Sigmoid colon (tissue), 7 donors: ENCODE measurements at places on chromosomes 1 and 21. TPM values are rescaled to one million over a fixed set of nuclear protein-coding genes. Genes with fewer than 3 reads are reported as not detected.
A peak's percentile ranks its signal among the peaks of the same experiment; 100 is the strongest.

TCHHL1 gene
- not detected for total RNA-seq

GRCh38 chr1:216843409-216843808, 120.2 kb upstream of the ESRRG start:
- DNase-seq = no peak

DNA sequence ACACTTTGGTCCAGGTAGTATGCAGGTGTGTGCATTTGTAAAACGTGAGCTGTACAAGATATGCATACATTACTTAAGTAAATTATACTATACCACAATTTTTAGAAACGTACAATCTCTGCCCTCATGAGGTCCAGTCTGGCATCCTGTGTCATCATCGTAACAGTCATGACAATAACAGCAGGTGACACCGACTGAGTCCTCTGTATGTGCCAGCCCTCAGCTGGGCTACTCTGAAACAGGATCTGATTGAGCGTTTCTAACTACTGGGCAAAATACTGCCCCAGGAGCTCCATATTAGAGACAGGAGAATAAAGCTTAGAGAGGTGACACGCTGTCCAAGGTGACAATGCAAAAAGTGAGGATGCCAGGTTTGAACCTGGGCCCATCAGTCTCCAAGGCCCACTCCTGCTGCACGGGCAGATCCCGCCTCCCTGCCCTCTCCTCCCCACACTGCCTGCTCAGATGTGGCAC, 47.2 kb upstream of the ECE1 start:
- DNase-seq = no peak

DNA sequence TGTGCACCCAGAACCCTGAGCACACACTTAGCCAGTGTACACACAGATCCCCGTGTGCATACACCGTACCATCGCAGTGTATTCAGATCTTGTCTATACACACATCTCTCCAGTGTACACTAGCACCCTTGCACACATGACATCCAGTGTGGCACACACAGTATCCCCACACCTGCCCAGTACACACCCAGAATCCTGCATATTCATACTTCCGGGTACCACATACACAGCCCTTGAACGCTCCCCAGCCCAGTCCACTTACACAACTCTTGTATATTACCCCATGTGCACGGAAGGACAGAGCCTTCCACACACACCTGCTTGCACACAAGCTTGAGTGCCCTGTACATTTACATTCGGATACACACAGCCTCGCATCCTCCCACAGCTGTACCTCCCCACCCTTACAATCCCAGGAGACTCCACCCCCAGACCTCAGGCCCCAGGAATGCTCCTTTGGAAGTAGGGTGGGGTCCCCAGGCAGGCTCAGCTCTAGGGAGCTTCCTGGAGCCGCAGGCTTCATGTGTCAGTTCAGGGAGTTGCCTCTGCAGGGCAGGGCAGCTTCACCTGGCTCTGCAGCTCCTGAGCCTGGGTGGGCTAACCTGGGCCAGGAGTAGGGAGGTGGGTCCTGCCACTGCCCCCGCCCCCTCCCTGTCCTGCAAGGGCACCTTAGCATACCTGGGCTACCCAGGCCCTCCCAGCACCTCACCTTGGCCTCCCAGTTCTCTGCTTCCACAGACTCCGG, 46.2 kb downstream of the AHDC1 start:
- DNase-seq = peak; percentile 69

- no peak for DNase-seq
Observed at GRCh38 chr1:224497714-224498573, 63.3 kb upstream of the WDR26 start.

AMPD1 gene
- not detected for total RNA-seq

TPTE gene
- total RNA-seq = not detected

GRCh38 chr1:89675677-89676076, 42.8 kb downstream of the LRRC8C start:
- DNase-seq = no peak

CAMK1G gene
- total RNA-seq = 0.41 TPM

DNA sequence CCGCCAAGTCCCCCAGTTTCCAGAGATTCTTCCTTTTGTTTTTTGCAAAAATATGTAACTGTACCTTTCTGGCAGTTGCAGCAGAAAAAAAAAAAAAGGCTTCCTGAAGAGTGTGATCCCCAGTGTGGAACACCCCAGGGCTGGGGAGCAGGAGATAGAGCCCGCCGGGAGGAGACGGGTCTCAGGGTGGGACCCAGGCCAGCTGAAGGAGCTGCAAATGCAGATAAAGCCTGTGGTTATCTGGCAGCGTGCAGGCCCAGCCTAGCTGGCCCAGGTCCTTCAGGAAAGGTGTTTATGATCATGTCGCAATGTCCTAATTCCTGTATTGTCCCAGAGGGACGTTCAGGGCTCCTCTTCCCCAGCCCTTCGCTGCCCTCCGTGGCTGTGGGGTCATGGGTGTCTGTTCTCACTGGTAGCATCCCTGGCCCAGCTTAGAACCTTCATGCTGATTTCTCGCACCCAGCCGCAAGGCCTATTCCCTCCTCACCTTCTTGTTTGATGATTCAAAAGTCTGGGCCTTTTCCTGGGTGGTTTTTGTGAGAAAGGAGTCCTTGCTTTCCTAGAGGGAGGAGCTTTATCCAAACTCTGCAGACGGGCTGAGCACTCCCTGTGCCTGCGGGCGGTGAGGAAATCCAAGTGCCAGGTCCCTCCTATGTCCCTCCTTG, 26.2 kb downstream of the RNF187 start:
- DNase-seq = no peak

DNA sequence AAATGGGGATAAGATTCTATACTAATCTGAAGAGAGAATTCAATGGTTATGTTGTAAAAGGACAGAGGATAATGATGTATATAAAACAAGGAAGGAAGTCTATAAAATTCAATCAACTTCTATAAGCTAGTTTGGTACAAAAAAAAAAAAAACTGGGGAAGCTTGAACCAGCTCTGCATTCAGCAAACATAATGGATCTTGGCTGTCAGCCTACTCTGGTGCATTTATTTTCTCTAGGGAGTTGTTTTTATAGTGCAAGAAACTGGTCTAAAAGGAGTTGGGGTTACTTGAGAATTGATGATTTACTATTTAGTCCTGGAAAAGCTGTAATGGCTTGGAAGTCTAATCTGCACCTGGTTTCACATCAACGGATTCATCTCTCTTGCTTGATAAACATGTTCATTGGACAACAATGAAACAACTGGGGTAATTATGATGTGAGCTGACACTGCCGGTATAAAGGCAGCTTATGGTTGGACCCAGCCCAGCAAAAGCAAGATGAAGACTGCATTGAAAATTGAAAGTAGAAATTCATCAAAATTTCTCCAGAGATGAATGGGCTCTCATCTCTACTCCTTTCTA, 199.4 kb upstream of the NRIP1 start:
- DNase-seq = no peak

- DNase-seq = no peak
Observed at GRCh38 chr1:168005529-168005928, 68.7 kb upstream of the MPC2 start.

- no peak for DNase-seq
Observed at GRCh38 chr1:25806418-25806817, 6.4 kb downstream of the SELENON start.

ADAM30 gene
- total RNA-seq = not detected

PDPN gene
- total RNA-seq = 14.7 TPM

DNA sequence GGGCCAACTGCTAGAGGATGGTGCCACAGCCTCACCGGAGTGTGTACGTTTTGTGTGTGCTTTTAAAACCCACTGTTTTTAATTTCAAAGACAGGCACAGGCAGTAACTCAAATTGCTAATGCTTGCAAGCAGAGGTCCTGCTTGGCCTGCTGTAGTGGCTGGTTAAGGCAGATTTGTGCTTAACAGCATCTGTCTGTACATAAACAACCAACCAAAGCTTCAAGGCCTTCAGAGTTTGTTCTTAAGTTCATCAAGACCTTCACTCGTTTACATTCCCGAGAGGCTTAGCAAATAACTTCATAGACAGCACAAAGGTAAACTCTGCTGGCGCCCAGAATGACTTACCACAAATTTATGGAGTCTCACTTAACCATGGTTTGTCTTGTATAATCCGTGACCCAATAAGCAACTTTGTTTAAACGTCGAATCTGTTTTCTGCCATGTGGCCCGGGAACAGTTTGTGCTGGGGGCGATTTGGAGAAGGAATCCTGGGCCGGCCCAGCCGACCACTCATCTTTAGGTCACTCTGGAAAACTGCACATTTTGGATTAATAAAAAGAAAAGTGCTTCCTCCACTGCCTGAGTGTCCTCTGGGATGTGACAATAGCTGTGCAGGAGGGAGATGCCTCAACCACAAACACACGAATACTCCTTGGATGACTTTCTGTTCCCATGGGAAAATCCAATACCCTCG, 58.1 kb downstream of the CAPZB start:
- peak; percentile 82 for DNase-seq

- DNase-seq = no peak
Observed at GRCh38 chr1:88247666-88248065, 436.4 kb upstream of the PKN2 start.
